ENCODE measurements at places on chromosomes 3 and 15.

GRCh38 chr3:15099364-15100098 lies 583 bp upstream of the RBSN start:
- DNase-seq, result peak; percentile 3

DNA sequence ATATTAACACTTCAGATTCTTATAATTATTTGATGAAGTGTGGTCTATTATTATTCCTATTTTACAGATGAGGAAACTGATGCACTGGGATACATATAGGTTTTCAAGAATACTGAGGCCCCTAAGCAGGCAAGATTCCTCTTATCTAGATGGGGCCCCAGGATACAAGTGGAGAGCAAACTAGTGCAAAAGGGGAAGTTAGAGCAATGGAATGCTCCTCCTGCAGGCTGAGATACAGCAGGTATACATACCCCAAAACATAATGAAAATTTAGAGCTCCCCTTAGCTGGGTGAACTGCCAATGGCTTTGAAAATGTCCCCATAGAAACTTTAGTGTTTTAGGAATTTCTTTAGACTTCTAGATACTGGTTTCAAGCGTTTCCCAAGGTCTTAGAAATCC lies 247.1 kb downstream of the CHST2 start:
- no peak for DNase-seq

DNA sequence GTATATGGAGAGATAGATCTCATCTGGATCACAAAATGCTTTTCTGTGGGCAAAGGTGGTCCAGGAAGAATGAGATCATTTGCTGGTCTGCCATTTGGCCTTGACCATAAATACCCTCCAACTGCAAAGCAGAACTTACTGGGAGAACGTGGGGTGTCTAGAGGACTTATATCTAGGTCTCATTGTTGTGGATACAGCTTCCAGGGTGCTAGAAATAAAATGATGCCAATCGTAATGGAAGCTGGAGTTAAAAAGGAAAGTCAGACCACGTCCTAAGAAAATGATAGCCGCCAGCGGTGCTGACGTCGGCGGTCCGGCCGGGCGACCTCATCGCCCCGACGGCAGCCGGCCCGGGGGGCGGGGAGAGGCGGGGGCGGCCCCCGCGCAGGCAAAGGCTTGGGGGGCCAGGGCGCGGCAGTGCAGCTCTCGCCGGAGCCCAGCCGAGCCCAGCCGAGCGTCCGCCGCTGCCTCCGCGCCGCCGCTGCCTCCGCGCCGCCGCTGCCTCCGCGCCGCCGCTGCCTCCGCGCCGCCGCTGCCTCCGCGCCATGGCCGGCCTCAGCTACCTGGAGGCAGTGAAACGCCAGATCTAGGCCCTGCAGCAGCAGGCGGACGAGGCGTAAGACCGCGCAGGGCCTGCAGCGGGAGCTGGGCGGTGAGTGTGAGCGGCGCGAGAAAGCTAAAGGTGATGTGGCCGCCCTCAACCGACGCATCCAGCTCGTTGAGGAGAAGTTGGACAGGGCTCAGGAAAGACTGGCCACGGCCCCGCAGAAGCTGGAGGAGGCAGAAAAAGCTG lies 89.5 kb downstream of the EOMES start:
- DNase-seq, result peak; percentile 26

- no peak for DNase-seq
Measured at GRCh38 chr3:165359005-165359404, 162.8 kb upstream of the SLITRK3 start.

DNA sequence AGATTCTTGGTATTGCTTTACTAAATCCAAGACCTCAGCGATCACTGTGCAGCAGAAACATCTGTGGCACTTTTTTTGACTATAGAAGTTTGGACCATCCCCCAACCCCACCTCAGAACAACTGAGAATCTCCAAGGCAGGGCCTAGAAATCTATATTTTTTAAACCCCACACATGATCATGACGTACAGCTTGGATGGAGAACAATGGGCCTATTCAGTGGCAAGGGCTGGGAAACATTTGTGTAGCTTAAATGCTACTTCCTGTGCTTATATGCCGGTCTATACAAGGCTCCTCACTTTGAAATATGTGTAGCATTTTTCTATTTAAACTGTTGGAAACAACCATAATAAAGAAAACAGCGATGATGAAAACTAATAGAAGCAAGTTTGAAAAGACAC lies 55.1 kb upstream of the SPRED1 start:
- no peak for DNase-seq

DNA sequence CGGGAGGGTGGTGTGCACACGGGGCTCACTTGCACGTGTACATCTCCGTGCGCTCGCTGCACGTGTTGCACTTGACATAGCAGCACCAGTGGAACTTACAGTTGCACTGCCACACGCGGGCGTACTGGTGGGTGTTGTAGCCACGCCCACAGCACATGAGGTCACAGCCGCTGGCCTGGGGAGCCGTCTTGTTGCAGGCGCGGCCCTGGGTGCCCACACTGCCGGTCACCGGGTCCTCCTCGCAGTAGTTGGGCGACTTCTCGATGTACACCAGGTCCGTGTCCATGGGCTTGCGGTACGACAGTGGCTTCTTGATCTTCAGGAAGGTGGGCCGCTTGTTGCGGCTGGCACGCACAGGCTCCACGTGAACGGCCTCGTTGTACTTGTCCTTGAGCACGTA lies 61.0 kb downstream of the WNT7A start:
- no peak for DNase-seq

DNA sequence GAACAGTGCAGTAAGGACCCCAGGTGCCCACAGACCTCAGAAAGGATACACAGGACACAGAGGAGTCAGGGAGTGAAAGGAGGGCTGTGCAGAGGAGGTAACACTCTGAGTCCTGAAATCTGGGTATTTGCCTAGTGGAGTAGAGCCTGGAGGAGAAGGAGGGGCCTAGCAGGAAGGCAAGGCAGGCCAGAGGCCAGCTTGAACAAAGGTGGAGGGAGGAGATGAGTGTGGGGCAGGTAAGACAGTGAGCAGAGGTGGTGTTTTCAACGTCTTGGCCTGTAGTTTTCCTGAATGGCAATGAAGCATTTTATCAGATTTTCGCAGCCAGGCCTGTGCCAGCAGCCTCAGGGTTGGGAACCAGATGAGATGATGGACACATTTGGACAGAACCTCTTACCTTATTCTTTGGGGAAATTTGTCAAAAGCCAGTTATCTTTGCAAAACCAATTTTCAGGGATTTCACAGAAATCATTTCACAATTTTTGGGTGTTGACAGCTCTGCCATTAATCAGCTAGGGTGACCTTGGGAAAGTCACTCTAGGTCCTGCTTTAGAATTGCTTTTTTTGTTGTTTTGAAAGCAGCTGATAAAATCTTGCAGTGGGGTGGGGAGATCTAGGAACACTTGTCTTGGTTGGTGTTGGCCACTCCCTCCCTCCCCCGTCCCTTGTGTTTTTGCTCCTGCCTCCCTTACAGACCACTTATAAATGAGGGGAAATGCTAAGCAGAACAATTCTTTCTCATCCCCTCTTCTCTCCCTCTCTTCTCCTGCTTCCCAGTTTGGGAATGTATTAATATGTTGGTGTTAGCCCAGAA lies 38.4 kb downstream of the SPSB4 start:
- no peak for DNase-seq

GRCh38 chr15:28952666-28953491 lies 67.1 kb downstream of the APBA2 start:
- DNase-seq, result no peak

DNA sequence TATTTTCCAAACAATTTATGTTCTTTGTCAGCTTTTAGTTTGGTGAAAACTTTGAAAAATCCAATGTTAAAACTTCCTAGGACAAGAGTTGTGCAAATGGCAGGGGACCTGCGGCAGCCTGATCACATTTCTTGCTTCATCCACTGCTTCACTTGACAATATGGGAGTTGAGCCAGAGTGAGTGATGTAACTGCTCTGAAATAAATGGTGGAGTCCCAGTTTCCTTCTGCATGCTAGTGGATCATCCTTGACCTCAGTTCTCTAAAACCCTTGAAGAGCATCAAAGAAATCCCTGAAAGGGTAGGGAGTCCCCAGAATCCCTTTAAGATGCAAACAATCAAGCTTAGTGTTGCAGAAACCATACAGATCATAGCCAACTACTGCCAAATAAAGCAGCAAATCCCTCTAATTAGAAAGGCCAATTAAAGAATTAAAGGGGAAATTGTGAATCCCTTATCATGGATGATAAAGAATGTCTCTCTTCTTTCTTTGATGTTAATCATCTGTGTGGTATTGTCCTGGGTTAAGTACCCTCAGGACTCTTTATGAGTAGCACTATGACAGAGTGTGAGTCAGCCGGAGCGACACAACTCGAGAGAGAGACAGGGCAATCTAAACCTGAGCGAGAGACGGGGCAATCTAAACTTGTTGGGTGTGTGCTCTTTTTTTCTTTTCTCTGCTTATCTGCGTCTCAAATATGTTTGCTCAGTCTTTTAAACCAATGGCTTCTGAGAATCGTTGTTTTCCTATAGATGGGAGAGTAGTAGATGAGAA lies 41.8 kb upstream of the GAP43 start:
- no peak for DNase-seq

DNA sequence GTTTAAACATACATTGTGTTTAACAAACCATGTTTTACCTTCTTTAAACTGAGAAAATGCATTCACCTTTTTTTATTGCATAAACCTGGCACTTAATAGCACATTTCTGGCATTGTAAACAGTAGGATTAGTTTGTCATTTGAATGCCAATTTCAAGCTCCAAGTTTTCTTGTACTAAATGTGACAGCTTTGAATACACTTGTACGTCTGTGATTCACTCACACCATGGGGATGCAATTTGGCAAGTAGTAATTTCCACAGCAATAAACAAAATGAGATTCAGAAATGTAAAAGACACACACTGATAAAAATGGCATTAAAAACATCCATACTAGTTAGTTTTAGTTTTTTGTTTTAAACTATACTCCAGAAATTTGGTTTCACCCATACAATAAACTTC lies 598.9 kb downstream of the SI start:
- DNase-seq, result no peak

- no peak for DNase-seq
Measured at GRCh38 chr15:80461356-80462095, 57.3 kb downstream of the ARNT2 start.

DNA sequence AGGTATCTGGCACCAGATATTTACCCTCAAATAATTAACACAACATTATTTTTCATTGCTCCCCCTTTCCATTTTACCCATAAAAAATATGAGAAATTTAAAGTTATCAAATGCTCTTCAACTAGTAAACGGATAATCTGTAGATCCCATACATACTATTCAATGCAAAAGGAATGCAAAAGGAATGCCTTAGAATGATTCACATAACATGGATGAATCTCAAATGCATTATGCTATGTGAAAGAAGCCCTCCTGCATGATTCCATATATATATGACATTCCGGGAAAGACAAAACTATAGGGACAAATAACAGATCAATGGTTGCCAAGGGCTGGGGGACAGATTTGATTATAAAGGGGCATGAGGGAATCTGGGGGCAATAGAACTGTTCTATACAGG lies 195.7 kb downstream of the STT3B start:
- no peak for DNase-seq

GRCh38 chr15:65912235-65912634 lies 42.9 kb downstream of the RAB11A start:
- no peak for DNase-seq

- DNase-seq, result no peak
Measured at GRCh38 chr3:88611826-88612326, 462.1 kb downstream of the C3orf38 start.

DNA sequence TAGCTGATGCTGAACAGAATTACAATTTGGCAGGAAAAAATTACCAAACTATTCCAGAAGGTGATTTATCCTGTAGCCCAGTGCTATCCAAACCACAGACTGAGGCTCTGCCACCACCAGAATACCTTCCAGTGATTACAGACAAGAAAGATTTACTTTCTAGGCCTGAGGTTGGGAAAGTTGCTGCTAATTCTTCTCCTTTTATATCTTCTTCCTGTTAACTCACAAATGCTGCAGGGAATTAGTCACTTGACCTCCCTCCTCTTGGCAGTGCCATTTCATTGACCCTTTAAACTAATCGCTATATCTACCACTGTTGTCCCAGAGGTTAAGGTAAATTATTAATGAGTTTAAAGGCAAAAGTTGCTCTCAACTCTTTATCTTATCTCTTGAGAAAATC lies 118.4 kb downstream of the CTNNB1 start:
- DNase-seq, result no peak

- no peak for DNase-seq
Measured at GRCh38 chr3:33360136-33360825, 79.9 kb downstream of the UBP1 start.

GRCh38 chr15:74136814-74137536 lies 6.6 kb downstream of the ISLR2 start:
- DNase-seq, result no peak

DNA sequence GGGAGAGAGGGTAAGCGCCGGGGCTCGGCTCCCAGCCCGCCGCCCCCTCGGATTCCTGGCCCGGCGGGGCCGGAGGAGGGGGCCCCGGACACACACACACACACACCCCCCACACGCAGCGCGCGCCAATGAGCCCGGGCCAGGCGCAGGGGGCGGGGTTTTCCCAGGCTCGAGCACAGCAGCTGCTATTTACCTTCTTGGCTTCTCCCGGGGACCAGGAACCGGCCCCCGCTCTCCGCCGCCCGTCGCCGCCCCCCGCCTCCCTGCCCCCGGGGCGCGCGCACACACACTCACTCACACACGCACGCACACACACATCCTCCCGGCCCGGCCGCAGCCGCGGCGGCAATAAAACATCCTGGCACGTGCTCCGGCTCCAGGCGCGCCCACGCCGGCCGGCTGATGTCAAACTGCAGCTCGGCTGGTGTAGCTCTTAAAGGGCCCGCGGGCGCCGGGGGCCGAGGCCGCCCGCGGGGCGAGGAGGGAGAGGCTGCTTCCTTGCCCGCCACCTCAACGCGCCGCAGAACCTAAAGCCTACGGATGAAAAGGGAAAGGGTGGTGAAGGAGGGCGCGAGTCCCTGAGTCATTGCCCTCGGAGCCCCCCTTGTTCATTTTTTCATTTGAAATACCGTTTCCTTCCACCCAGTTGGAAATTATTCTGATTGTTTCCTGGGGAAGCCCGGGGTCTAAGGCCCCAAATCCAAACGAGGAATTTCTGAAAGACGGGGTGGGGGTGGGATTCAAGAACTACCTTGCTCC lies 1.0 kb upstream of the HES1 start:
- peak; percentile 57 for DNase-seq

DNA sequence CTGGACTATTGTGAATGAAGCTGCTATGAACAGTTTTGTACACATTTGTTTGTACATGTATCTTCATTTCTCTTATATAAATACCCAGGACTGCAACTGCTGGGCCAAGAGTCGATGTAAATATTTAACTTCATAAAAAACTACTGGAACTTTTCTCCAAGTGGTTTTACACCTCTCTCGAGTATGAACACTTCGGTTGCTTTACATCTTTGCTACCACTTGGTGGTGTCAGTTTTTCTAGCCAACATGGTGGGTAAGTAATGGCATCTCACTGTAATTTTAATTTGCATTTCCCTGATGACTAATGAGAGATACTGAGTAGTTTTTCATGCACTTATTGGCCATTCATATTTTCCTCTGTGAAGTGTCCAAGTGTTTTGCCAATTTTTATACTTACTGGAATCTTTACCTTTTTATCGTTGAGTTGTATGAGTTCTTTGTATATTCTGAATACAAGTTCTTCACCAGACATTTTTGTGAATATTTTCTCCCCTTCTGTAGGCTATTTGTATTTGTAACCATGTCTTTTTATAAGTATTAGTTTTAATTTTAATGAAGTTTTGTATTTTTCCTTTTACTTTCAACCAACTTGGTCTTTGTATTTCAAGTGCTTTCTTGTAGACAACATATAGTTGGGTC lies 44.4 kb downstream of the PCOLCE2 start:
- DNase-seq, result no peak
